ENCODE measurements at places on chromosomes 3 and 15.

DNA sequence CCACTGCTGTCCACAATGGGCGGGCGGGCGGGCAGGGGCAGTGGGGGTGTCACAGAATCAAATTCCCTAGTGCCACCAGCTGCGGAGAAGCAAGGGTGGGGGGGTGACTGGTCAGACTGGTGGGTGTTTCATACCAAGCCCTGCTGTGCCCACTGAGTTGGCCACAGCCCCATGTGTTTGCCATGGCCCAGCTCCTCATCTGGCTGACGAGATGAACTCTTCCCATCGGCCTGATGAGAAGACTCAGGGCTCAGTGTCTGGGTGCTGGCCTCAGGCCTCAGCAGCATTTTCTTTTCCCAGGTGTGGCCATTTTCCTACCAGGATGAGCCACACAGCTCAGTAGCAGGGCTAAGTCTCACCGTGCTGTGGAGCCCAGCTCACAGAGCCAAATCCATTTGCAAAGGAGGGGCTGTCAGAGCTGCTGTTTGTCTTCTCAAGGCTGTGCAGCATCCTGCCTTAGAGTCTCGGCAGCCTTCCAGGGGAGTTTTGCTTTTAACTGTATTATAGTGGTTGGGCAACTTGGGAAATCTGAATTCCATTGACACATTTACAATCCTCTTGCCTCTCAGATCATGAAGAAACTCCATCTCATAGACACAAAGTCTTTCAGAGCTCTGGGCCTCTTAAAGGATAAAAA lies 176.8 kb downstream of the ABHD5 start:
- no peak for DNase-seq

- no peak for DNase-seq
These were observed 93.2 kb downstream of the TMEM212 start for GRCh38 chr3:171936191-171936841.

GRCh38 chr3:194119831-194120590 lies 15.9 kb upstream of the HES1 start:
- no peak for DNase-seq

- DNase-seq, result peak; percentile 9
These were observed 42.2 kb downstream of the SV2B start for GRCh38 chr15:91142106-91142744.

DNA sequence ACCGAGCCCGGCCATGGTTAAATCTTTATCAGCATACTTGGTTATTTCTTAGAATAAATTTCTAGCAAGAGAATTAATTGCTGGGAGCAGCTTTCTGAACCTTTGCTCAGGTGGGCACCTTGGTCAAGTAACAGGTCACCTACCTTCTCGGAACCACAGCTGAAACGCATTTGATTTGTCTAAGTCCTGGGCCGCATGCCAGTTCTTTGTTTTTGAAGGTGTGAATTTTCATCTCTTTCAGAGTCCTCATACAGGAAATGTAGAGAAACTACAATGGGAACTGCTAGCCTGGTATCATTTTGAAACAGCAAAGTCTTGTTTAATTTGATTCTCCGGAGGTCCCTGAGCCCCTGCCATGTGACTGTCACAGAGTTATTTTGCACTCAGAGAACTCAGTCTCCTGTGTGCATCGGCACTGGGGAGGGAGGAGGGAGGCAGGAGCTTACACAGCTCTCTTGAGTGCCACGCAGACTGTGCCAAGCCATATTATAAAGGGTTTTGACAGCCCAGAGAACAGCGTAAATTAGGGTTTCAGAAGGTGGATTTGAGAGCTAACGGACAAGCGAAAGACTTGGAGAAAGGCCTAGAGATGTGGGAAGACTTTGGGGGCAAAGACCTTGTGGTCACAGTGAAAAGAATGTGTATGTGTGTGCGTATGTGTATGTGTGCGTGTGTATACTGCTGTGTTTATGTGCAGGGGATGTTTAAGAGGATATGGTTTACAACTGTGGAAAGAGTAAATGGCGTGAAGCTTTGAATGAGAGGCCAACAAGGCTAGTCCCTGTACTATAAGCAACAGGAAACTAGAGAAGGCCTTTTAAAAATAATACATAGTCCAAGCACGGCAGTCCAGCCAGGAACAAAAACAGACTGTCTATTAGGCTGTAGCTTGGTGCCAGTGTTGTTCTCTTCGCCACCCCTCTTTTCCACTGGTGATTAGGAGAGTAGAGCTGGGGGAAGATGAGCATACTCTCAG lies 61.8 kb upstream of the ATP13A3 start:
- DNase-seq, result no peak

GRCh38 chr15:26928051-26928450 lies 42.9 kb upstream of the GABRG3 start:
- DNase-seq, result no peak

- DNase-seq, result no peak
These were observed 425.0 kb upstream of the GRM7 start for GRCh38 chr3:6435951-6436350.

DNA sequence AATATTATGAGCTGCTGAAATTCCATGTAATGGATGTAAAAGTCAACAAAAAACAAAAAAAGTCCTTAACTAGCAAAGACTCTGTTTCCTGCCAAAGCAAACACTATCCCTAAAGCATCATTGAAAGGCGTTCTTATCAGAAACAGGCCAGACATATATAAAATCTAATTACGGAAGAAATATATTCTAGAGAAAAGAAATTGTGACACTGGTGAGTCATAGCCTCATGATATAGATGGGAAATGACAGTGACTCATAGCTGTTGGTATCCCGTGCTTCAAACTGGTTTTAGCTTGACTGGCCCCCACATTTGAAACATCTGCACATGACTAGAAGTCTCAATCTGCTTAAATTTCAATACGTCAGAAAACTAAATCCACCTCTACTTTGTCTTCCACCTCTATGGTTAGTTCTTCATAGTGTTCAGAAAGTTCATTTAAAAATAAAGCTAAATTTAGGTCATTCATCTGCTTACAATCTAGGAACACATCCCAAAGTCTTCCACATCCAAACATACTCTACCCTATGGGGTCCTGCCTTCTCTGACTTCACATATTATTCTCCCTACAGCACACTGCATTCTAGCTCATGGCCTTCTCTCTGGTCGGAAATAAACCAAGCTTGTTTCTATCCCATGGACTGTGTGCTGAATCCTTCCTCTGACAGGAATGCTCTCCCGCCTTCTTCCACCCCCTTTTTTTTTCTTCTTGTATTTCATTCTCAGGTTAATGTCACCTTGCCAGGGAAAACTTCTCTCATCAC lies 456.3 kb upstream of the ARRDC4 start:
- DNase-seq, result no peak

DNA sequence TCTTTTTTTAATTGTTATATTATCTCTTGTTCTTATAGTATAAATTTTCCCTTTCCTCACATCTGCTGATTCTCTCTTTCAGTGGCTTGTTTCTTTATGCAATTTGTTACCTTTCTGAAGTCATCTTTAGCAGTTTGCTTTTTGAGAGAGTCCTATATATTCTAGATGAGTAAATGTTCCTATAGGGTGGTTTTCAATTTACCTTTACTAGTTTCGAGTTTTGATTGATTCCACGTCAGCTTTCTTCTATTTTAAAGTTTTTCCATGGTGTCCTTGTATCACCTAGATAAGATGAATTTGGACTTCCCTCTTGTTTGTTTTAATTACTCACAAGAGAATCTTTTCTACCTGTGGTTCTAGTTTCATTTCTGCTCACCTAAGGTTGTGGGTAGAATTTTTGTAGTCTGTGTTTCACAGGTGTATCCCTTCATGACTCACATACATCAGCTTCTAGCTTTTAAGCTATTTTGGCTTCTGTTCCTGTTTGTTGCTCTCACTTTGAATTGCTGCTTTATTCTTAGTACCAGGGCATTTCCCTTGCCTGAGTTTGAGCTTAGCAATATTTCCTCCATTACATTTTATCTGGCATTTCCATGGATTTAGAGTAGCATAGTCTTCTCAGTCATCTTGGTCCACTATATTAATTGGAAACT lies 6.4 kb downstream of the TEX9 start:
- no peak for DNase-seq

GRCh38 chr15:89749526-89749925 lies 1.5 kb downstream of the MESP1 start:
- DNase-seq, result no peak

DNA sequence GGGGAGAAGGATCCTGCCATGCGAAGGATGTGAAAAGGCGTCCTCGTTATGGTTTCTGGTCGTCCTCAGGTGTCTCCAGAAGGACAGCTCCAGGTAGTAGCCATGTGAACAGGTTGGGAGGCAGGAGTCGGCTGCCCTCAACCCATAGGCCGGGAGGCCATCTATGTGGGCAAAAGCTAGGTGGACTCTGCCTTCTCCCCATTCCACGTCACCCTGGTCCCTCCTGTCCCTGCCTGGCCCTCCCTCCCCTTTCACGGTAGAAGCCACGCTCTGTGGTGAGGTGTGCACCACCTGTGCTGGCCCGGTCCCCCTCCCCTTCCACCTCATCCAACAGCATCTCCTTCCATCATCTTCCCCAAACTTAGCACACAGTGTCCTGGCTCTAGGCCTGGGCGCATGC lies 16.3 kb downstream of the ITIH3 start:
- no peak for DNase-seq

DNA sequence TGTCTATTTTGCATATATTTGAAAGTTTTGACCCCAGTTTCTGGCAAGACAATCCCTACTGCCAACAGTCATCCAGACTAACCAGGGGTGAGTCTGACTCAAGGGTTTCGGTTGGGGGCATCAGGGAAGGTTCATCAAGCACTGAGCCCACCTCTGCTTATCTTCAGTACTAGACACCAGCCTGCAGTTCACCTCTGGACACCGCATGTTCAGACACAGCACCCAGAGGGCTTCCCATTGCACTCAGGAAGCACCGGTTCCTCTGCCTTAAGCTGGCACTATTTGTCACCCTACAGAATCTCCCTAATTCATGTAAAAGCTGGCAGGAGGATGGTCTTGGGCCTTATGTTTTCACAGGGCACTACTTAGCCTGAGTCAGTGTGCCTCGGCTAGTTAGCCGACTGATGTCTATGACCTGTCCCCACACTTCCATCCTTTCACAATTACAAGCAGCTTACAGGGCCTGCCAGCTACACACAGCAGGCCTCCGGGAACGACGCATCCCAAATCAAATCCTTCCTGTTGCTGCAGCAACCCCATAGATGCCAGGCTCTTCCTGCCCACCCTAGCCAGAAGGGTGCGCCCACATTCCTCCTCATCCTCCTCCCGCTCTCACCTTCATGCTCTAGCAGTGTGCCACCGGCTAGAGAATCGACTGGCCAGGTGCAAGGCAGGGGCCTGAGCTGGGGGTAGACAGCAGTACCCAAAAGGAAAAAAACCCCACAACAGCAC lies 52.5 kb downstream of the SH3BP5 start:
- DNase-seq, result no peak

GRCh38 chr15:88896333-88897033 lies 1.1 kb upstream of the HAPLN3 start:
- no peak for DNase-seq

DNA sequence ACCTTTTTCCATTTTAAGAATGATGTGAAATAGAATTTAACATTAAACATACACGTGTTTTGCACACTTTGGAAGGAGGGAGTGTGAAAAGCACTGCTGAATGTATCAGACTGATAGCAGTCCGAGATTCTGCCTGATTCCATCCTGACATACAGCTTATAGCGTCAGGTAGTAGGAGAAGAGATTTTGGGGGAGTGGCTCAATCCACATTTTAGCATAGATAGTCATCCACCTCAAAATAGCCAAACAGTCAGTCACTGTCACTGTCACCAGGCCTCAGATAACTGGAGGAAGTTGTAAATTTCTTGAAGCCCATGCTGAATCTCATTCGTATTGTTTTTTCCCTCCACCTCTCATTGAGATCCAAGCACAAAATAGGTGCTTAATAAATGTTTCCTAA lies 35.4 kb upstream of the ARHGEF26 start:
- DNase-seq, result no peak

DNA sequence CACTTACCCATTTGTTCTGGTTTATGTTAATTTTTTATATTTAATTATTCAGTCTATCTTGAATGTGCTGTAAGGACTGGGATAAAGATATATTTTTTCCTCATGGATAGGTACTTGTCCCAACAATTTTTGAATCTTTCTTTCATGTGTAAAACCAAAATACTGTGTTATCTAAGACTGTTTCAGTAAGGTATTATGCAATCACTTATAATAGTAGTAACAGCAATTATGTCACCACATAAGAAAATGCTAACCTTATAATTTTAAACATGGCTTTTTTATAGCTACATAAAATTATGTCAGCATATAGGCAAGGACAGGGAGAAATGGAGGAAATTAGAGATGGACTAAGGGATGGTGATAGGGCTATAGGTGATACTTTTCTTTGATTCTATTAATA lies 2.9 kb upstream of the CTDSPL start:
- DNase-seq, result no peak

DNA sequence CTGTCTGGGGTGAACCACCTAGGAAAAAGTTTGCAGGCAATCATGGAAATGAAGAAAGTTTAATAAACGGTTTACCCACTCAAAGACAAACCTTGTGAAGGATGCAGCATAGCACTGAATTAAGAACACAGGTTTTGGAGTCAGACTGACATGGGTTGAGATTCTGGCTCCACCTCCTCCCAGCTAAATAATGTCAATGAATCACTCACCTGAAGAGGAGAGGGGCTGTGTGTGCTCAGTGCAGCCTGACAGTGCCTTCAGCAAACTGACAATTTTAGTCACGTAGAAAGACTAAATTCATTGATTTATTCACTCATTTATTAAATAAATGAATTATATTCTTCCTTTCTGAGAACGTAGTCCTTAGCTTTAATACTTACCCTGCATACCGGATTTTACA lies 18.9 kb downstream of the NR1I2 start:
- DNase-seq, result no peak

DNA sequence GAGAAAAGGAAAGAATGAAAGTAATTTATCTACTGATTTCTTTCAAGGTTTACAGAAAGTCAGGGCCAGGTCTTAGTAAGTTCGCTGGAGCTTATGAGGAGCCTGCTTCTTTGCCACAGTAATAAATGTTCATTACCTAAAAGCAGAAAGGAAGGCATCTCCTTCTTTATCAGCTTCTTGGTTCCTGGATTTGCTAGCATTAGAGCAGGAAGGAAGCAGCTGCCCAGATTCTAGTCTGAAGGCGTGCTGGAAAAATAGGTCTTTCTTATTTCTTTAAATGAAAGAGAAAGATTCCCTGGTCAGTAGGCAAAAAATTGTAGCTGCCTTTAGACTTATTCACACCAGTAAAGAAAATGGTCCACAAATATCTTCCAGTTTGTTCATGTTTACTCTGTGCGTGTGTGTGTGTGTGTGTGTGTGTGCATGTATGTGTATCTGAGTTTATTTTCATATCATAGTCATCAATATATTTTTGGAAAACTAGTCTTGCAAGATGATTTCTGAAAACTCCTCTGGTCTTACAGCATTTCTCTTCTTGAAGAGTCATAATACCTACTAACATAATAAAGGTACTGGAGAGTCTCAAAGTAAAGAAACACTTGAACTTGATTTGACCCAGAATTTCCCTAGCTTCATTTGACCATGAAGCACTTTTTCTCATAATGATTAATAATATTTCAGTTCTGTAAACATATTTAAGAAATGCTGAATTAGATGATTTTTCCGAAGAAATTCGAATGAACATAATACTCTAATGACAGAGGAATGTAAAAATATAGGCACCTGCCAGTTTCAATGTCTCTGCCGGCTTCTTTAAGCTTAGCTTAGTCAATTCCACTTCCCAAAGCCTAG lies 255.3 kb upstream of the ZPLD1 start:
- DNase-seq, result no peak

- DNase-seq, result peak; percentile 92
These were observed 79.1 kb upstream of the MEF2A start for GRCh38 chr15:99486371-99487336.

All from mesenteric fat pad (tissue), 1 donor.